ENCODE measurements at places on chromosomes 2 and 18. TPM values are rescaled to one million over a fixed set of nuclear protein-coding genes. Genes with fewer than 3 reads are reported as not detected.

DNA sequence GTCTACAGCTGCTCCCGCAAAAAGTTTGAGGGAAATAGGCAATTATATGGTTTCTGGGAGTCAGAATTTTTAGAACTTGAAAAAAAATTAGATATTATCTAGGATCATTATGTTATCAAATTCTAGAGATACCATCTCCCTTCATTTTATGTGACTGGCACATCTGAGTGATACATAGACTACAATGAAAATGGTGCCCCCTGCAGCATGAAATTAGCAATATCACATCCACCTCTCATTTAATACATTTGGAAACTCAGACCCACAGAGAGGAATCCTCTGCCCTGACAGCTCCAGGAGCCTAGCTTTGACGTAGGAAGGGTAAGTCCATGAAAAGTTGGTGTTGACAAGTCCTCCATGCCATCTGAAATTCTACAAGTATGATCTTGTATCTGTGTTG, 381.6 kb downstream of the SUCLG1 start:
- H3K4me1 ChIP-seq = no peaks in the 10 kb centered on the region
- no peaks in the 10 kb centered on the region for H3K36me3 ChIP-seq
- DNase-seq = no peak
- peaks cover 4% of the 10 kb centered on the region for H3K27me3 ChIP-seq
- H3K4me3 ChIP-seq = no peak overlapping the region
- no peak overlapping the region for H3K27ac ChIP-seq

DNA sequence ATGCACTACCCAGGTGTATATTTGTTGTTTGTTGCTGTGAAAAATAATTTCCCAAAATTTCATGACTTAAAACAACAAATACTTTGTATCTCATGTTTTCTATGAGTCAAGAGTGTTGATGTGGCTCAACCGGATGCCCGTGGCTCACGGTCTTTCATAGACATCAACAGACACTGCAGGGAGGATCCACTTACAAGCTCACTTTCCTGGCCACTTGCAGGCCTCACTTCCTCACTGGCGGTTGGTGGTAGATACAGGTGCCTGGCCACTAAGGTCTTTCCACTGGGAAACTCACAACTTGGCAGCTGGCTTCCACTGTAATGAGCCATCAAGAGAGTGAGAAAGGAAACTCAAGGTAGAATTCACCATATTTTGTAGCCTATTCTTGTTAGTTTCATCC, 662.9 kb downstream of the IRS1 start:
- peaks cover 3% of the 10 kb centered on the region for H3K27me3 ChIP-seq
- H3K4me1 ChIP-seq = no peaks in the 10 kb centered on the region
- DNase-seq = no peak
- H3K27ac ChIP-seq = no peak overlapping the region
- H3K4me3 ChIP-seq = no peak overlapping the region

The MTA3 gene
- total RNA-seq = 25.1 TPM

- no peaks in the 10 kb centered on the region for H3K27me3 ChIP-seq
- H3K36me3 ChIP-seq = no peaks in the 10 kb centered on the region
- no peak overlapping the region for H3K4me3 ChIP-seq
- H3K27ac ChIP-seq = no peak overlapping the region
- H3K4me1 ChIP-seq = no peaks in the 10 kb centered on the region
- DNase-seq = no peak
These were observed 568.7 kb downstream of the METTL4 start for GRCh38 chr18:2002604-2003003.

The TMEM198 gene
- total RNA-seq = 4.4 TPM

- H3K27me3 ChIP-seq = peaks cover 16% of the 10 kb centered on the region
- no peaks in the 10 kb centered on the region for H3K36me3 ChIP-seq
- DNase-seq = no peak
- H3K4me3 ChIP-seq = no peak overlapping the region
- peaks cover 2% of the 10 kb centered on the region for H3K4me1 ChIP-seq
- H3K27ac ChIP-seq = no peak overlapping the region
These were observed 663 bp downstream of the TRIM54 start for GRCh38 chr2:27282892-27283291.

The SCN3A gene
- total RNA-seq = not detected

DNA sequence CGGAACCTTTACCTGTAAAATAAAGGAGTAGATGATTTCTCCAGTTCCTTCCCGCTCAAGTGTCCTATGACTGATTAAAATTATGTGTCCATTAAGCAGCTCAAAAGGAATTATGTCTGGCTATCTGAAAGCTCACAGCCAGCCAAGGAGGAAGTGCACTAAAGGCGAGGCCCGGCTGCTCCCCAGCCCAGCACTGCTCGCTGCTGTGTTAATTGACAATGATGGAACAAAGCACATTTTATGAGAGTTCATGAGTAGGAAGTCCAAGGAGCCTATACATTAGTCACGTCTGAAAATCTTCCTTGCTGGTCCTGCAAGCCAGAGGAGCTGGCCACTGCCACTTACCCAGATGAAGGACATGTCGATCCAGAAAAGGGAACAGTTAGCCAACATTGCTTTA, 14.3 kb downstream of the TTC32 start:
- H3K4me3 ChIP-seq = no peak overlapping the region
- no peak overlapping the region for H3K27ac ChIP-seq
- H3K27me3 ChIP-seq = no peaks in the 10 kb centered on the region
- no peaks in the 10 kb centered on the region for H3K36me3 ChIP-seq

DNA sequence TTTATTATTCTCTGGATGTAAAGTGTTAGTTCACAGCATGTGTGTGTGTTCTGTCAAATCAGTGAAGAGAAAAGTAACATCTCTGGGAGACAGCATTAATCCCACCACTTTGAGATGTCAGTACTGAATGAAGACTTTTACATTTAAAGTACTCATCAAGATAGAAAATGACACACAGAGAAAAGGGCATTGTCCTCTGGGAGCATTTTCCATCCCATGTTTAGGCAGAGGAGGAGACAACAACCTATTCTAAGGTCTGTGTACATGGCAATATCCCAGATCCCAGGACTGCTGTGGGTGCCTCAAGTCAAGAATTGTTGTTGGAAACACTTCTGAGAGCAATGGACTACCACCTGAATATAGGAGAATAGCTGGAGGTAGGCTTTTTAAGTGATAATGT, 201.5 kb downstream of the PPP1R1C start:
- H3K36me3 ChIP-seq = no peaks in the 10 kb centered on the region
- H3K4me3 ChIP-seq = no peak overlapping the region
- H3K4me1 ChIP-seq = no peaks in the 10 kb centered on the region
- no peak overlapping the region for H3K27ac ChIP-seq
- peaks cover 5% of the 10 kb centered on the region for H3K27me3 ChIP-seq
- no peak for DNase-seq

- no peaks in the 10 kb centered on the region for H3K36me3 ChIP-seq
- DNase-seq = no peak
These were observed 54.3 kb downstream of the ST3GAL5 start for GRCh38 chr2:85834466-85834865.

DNA sequence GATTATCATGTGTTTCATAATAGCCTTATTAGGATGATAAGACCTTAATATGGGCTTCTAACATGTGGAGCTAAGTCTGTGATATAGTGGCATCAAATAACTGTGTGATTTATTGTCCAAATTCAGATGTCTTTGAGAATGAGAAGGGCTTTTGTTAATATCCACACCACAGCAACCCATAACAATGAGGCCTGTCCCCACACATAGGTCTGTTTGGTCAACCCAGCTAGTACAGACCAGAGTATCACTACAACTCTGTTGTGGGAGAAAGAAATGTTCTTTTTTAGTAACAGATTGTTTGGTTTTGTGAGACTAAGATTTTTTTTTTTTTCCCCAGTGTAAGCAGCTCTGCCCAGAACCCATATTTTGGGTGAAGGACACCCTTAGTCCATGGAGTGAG, 439.2 kb downstream of the PIK3C3 start:
- H3K27ac ChIP-seq = no peak overlapping the region
- no peak for DNase-seq
- no peak overlapping the region for H3K4me3 ChIP-seq
- no peaks in the 10 kb centered on the region for H3K27me3 ChIP-seq
